Stimulated activated CD8-positive, alpha-beta memory T cell treated with anti-CD3 and anti-CD28 coated beads, Interleukin-15, amount 100 ng/mL, for 1 hour (primary cell): ENCODE measurements at places on chromosomes 7 and 10.

GRCh38 chr7:84583331-84583730 lies 388.7 kb upstream of the SEMA3A start:
- no peak for DNase-seq

DNA sequence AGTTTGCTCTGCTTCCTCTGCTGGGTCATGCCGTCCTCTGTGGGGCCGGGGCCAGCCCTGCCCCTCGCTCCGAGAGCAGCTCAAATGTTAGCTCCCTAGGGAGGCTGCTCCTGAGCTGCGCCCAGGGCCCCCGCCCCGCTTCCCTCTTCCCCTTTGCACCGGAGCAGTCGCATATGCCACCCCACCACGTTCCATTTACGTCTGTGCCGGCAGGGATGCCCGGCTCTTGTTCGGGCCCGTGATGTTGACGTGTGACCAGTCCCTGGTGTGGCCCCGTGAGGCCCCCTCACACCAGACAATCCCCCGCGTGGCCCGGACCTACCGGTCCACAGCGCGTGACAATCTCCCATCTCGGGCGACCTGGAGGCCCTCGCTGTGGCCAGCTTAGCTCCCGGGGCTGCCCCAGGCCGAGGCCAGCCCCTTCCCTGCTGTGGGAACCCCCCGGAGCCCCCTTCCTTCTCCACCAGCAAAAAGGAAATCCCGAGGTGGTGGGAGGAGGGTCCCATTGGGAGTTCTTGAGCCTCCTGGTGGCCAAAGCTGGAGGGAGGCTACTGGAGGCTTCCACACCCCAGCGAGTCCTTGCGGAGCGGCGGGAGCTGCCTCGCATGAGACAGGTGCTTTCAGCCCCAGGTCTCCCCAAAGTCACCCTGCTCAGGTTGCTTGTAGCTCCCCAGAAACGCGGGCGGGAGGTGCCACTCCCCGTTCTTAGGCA lies 15.2 kb downstream of the FAM20C start:
- no peak for DNase-seq

GRCh38 chr7:100247152-100247757 lies 27.5 kb downstream of the PVRIG start:
- no peak for DNase-seq

- DNase-seq = no peak
Measured at GRCh38 chr10:71902351-71902750, 51.3 kb upstream of the PSAP start.

- no peak for DNase-seq
Measured at GRCh38 chr10:77286531-77287508, 350.8 kb downstream of the KCNMA1 start.

DNA sequence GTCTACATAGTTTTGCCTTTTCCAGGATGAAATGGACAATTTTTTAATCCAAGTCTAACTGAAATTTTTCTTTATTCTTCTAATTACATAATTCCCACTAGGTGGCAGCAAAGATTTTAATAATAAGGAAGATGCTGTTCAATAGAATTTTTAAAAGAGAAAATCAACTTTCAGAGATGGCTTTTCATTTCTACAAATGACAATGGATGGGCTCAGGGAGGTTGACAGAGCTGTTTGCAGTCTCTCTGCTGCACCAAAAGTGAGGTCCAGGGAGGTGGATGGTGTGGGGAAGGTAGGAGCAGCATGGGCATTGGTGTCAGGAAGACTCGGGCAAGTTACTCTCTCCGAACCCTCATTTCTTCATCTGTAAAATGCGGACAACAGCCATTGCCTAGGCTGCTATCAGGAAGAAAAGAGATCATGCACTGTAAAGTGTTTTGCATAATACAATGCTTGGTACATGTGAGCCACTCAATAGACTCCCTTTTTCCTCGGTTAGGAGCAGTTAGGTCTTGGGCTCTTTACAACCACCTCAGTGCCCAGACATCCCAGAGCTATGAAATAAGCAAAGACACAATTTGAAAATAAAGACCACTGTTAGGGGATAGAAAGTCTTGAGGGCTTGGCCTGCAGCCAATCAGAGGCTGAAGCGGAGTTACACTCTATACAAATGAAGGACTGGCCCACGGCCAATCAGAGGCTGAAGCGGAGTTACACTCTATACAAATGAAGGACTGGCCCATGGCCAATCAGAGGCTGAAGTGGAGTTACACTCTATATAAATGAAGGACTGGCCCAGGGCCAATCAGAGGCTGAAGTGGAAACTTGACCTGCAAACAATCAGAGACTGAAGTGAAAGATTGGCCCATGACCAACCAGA lies 107.1 kb downstream of the ABLIM1 start:
- no peak for DNase-seq

DNA sequence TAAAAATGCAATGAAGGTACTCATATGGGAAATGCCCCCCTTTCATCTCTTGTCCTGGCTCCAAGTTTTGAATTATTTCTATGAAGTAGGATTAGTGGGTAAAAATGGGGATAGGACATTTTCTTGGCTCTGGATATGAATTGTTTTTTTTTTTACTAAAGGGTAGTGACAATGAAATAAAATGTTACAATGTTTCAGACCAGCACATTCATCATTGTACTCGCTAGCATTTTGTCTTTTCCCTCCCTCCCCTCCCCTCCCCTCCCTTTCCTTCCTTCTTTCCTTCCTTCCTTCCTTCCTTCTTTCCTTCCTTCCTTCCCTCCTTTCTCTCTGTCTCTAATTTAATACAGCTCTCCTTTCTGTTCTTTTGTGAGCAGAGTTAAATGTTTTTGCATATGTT lies 64.4 kb downstream of the CDK1 start:
- DNase-seq = no peak
